ENCODE measurements at places on chromosomes 3 and 15.

DNA sequence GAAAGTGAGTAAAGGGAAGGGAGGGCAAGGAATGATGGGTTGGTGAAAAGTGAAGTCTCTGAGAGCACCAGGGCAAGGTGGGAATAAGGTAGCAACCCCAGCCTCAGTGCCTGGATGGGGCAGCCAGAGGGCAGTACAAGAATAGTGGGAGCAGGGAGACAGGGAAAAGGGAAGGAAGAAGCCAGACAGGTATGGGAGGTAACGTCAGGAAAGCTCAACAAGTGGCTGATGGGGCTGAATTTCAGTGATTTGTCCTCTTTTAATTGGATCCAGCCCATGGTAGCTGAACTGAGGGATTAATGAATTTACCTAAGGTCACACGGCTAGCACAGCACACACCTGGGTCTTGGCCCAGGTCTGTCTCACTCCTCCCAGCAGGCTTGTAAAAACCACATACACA, 12.6 kb downstream of the RORA start:
- DNase-seq, result no peak

- no peak for DNase-seq
Observed at GRCh38 chr3:159323848-159324247, 522.0 kb downstream of the MFSD1 start.

DNA sequence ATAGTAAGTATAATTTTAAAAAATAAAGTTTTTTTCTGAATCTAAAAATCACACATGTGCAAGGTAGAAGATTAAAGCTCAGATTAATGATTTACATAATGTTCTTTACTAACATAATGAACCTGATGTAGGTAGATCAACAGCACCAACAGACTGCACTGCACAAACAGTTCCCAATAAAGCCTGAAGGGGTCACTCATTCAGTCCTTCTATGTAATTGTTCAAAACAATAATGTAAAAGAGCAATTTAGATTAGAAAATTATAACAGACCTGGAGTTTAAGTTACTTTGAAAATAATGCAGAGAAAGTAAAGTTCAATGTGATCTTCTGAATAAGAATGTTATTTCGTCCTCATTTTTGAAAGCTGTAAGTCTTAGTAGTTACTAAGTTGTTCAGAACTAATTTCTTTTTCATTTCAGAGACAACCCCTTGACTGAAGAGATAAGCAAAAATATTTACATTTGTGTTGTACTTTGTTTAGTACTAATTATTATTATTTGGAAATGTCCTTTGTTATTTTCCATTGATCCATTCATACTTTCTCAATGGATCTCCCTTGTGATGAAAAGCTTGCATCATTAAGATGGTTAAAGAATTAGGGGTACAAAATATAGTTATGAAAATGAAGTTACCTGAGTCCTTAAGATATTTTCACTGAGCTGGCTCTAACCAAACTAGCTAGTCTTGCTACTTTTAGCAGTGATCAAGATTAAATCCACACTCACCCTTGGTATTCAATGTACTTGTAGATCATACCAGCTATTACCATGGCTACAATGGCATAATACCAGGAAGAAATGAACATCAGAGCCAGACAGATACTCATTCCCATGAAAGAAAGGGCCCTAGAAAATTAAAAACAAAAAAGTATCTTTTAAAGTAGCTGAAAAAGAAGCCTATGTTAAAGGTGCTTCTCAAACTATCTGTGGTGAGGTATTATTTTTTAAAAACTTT, 16.8 kb downstream of the EMC4 start:
- no peak for DNase-seq

DNA sequence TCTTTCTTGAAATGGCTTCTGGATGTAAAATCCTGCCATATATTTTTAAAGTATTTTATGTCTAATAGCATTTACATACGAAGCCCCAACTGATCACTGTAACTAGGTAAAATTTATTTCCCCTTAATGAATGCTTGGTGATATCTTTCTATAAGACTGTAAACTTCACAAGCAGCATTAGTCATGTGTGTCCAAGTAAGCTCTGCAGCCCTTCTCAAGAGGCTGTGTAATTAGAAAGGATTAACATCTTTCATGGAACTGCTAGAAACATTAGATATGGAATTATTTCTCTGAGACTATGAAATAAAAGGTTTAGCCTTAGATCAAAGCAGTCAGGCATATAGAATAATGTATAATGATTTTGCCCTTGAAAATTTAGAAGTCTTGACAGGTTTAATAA, 143.3 kb downstream of the EPHA3 start:
- no peak for DNase-seq

DNA sequence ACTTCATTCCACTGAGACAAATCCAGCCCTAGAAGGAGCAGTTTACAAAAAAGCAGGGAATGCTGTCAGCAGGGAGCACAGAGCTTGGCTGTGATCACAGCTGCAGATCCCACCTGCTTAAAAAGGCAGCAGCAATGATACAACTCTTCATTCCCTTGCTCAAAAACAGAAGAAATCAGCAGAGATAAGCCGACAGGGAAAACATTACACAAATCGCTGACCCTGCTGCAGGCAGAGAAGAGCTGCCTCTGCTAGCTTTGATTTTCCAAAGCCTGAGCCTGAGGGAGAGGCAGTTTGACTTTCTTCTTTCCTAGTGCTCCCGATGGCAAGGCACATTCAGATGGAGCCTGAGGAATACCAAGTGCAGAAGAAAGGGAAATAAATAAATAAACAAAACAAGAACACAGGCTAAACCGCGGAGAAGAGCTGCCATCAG, 80.2 kb downstream of the SHQ1 start:
- DNase-seq, result no peak

- no peak for DNase-seq
Observed at GRCh38 chr3:58035524-58036255, 27.5 kb downstream of the FLNB start.

DNA sequence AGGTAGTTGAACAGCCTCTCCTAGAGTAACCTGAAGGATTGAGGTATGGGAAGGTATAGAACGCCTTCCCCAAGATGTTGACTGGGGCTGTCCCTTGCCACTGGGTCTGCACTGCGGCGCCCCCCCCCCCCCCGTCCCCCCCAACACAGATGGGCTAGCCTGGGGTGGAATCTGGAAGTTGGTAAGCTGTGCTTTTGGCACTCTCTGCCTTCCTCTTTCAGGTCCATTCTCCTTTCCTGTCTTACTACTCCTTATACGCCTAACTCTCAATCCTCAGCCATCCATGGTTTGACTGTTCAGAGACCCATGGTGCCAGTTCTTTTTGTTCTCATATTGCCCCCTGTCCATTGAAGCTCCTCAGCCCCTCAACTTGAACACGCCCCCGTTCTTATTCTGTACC, 42.8 kb downstream of the MAP2K1 start:
- DNase-seq, result no peak

DNA sequence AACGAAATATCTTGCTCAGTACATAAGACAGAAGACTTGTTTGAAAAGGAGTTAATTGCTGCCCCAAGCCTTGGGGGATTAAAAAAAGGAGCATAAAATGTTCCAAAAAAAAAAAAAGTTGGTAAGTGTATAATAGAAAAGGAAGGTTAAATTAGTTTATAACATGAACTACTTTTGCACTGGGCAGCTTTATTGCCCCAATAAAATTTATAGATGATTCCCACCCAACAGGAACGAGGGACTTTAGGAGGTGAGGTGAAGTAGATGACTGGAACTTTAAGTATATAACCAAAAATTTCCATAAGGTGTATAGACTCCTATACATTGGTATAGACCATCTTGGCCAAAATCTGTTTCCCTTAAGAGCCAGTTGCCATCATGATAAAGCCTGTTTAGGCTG, 14.8 kb downstream of the PPP2R3A start:
- no peak for DNase-seq

- DNase-seq, result no peak
Observed at GRCh38 chr15:98505611-98506031, 142.7 kb upstream of the IGF1R start.

DNA sequence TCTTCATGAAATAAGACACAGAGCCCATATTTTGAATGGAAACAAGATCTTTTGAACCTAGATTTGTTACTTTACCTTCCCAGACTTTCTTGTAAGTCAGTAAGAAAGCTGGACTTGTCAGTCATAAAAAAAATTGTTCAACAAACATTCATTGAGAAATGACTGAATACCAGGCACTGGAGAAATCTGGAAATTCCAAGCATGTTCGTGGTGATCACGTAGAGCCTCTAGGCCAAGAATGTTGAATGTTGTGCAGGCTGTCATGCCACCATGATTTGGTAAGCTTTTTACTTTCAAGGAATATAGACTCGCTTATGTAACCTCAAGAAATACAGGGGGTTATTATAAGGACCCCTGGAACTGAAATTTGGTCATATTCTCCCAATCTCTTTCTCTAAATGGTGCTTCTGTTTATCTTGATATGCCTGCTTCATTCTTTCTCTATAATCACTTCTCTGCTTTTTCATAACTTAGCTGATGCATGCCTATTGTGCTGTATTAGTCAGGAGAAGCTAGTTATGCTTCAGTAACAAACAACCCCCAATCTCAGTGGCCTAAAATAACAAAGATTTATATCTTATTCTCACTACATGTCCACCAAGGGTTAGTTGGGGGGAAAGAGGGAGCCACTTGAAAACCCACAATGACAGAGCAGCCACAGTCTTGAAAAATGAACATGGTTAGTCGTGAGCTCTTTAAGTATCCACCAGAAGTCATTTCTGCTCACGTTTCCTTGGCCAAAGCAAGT, 3.4 kb upstream of the TPM1 start:
- no peak for DNase-seq

DNA sequence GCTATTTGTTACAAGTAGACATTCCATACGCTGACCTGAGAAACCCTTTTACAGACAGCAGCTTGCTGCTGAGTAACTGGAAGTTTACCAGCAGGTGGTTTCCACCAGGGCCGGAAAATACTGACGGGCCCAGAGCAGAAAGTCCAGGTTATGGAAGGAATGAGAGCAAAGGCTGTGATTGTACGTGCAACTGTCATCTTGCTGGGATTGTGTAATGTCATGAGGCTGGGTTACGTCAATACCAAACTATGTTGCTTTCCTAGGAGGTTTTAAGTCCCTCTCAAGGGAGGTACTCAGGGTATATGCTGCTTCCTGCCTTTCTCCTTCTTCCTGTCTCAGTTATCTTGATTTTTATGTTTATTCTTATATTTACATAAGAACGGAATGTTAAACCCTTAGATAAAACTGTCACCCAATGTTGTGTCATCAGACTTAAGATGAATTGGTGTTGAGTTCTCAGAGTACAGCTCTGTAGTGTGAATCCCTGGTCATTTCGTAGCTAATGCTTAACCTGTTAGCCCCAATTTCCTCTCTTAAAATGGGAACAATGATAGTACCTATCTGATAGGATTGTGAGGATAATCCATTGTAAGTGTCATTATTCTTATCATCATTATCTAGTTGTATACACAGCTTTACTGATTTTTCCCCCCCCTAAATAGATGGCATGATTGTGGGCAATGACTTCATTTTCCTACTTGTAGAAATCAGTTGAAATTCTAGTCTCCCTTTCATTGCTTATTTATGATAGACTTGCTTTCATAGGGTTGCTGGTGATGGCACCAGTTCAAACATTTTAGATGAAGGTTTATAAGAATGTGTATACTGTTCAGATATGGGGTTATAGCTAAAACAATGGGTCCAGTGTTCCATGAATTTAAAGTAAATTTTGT, 101.4 kb downstream of the FNDC3B start:
- DNase-seq, result no peak

DNA sequence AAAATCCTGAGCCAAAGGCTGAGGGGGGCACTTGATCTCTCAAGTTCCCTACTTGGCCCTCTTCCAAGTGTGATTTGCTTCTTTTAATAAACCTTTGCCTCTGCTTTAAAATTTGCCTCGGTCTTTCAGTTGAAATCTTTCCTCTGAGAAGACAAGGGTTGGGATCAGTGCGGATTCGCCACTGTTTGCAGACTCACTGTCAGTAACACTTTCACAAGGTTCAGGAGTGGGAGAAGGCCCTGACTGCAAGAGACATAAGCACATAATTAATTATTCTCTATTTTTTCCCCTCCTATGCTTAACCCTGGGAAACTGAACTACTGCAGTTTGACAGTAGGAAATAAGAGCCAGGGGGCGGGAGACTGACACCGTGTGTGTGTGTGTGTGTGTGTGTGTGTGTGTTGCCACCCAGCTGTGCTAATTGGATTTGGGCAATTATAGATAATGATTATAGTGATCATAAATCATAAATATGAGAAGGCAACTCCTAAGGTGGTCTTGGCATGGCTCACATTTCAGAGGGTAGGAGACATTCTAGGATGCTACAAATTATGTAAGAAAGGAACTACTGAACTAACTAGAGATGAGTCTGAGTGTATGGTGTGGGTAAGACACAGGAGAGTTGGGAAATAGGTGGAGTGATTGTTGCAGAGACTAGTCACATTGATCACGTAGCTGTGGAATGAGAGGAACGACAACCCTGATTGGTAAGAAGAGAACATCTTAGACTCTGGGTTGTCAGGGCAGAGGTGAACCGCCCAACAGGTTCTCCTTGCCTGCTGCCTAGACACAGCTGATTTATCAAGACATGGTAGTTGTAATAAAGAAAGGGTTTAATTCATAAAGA, 5.5 kb upstream of the ZNF662 start:
- no peak for DNase-seq

DNA sequence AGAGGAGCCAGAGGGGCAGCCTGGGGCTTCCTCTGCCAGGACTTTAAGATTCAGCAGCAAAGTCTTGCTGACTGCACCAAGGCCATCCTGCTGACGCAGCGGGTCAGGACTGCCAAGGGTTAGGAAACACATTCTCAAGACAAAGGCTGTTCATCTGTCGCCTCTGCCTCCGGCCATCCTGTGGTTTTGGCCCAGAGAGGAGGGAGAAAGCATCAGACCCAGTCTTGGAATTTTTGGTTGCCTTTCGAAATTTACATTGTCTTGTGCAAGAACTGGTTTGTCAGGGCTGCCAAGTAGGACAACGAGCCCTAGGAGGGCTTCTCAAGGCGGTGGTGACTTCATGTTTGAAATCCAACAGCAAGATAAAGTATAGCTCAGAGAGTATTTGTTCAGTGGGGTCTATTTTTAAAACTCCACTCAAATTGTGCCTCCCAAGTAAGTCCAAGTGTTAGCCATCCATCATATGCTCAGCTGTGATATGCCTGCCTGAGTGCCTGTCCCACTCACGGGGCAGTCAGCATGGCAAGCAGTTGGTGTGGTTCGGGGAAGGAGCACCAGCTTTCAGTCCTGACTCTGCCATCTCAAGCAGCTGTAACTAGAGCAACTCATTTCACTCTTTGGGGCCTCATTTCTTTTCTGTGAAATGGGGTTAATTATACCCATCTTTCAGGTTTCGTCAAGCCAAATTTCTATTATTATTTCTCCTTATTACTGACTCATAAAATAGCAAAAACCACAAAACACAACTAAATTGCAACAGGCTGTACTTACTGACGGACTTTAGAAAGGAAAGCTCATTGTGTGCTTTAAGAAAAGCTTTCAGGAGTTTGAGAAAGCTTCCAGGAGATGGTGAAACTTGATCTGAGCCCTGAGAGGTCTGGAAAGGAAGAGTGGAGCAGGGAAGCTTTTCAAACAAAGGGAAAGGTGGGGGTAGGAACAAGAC, 42.4 kb upstream of the RHO start:
- no peak for DNase-seq

GRCh38 chr3:137163241-137163871, 205.6 kb downstream of the IL20RB start:
- DNase-seq, result no peak

- no peak for DNase-seq
Observed at GRCh38 chr15:31831596-31831995, 198.7 kb upstream of the CHRNA7 start.
